Stimulated activated CD4-positive, alpha-beta T cell treated with anti-CD3 and anti-CD28 coated beads, Interleukin-15, amount 100 ng/mL, for 1 hour (primary cell): ENCODE measurements at places on chromosomes 4 and X.

DNA sequence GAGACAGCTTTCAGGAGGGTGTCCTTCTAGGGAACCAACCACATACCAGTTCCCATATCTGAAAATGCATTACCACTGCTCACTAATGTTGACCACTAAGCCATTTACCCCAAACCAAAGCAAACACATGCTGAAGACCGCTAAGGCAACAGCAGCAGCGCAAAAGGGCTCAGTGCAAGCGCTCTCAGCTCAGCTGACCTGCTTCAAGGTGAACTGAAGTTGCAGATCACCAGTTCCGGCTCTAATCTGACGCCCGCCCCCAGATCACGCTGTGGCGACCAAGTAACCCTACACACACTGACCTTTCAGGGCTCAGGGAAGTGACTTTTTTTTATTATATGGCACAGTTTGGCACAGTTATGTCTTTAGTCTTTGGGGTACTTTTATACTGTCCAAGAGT lies 5.8 kb downstream of the MECP2 start:
- DNase-seq = no peak

DNA sequence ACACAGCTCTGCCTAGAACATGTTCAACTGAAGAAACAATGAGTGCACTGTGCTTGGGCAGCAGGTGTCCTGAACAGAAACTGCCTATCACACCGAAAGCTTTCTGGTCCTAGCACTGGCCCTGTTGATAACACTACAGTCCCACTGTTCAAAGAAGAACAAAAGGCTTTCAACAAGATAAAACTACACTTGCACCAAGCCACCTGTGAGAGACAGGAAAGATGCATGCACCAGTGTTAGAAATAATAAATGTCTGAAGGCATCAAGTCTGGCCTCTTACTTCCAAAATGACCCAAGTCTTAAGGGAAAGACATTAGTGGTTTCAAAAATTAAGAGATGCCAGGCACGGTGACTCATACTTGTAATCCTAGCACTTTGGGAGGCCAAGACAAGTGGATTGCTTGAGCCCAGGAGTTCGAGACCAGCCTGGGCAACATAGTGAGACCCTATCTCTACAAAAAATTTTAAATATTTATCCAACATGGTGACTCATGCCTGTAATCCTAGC lies 68.7 kb downstream of the APBB2 start:
- no peak for DNase-seq

GRCh38 chr4:82578935-82579334 lies 17.1 kb upstream of the TMEM150C start:
- DNase-seq = no peak

DNA sequence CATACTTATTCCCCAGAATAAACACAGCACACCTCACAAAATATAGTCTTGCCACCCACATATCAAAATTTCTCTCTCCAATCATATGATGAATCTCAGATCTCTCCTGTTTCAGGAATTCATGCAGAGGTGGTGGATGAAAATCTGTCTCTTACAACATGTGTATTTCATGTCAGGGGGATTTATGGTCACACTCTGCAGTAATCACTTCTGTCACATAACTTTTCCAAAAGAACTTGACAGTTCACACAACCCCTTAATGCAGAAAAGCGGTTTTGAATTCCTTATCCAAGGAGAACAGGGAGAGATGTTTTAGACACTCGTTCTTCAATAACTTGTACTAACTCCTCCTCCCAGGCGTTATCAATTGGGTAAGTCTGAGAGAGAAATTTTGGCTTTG lies 180.5 kb upstream of the ETNPPL start:
- no peak for DNase-seq
